ENCODE measurements at places on chromosomes 16 and 17.

- DNase-seq, result no peak
Observed at GRCh38 chr16:83652943-83653342, 154.8 kb upstream of the HSBP1 start.

DNA sequence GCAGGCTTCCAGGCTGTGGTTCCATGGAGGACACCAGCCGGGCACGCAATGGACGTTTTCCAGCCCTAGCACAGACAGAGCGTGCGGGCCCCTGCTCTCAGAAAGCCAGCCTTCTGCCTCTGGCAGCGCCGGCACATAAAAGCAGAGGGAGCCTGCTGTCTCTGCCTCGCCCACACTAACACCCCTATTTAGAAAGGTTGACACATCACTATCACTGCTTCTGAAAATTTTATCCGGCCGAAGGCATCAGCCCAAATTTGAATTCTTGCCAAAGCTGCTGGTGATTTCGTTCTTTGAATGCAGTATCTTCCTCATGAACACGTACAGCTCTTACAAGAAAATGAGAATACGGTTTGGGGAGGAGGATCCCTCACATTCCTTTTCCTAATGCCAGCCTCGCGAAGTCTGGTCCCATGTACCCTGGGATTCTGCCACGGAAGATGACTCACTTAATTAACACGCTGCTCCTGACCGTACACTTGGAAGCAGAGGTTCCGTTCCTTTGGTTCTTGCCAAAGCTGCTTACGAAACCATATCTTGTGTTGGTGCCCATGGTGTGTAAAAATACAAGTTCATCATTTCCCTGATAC, 1.3 kb upstream of the RAB11FIP3 start:
- no peak for DNase-seq

DNA sequence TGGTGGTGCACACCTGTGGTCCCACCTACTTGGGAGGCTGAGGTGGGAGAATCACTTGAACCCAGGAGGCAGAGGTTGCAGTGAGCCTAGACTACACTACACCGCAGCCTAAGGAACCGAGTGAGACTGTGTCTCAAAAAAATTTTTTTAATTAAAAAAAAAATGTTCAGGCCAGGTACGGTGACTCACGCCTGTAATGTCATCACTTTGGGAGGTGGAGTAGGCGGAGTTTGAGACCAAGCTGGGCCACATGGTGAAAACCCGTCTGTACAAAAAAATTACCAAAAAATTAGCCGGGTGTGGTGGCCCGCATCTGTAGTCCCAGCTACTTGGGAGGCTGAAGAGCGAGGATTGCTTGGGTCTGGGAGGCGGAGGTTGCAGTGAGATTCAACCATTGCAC, 3.6 kb upstream of the FAM222B start:
- DNase-seq, result no peak

GRCh38 chr17:55343900-55344513, 77.6 kb downstream of the MMD start:
- no peak for DNase-seq

DNA sequence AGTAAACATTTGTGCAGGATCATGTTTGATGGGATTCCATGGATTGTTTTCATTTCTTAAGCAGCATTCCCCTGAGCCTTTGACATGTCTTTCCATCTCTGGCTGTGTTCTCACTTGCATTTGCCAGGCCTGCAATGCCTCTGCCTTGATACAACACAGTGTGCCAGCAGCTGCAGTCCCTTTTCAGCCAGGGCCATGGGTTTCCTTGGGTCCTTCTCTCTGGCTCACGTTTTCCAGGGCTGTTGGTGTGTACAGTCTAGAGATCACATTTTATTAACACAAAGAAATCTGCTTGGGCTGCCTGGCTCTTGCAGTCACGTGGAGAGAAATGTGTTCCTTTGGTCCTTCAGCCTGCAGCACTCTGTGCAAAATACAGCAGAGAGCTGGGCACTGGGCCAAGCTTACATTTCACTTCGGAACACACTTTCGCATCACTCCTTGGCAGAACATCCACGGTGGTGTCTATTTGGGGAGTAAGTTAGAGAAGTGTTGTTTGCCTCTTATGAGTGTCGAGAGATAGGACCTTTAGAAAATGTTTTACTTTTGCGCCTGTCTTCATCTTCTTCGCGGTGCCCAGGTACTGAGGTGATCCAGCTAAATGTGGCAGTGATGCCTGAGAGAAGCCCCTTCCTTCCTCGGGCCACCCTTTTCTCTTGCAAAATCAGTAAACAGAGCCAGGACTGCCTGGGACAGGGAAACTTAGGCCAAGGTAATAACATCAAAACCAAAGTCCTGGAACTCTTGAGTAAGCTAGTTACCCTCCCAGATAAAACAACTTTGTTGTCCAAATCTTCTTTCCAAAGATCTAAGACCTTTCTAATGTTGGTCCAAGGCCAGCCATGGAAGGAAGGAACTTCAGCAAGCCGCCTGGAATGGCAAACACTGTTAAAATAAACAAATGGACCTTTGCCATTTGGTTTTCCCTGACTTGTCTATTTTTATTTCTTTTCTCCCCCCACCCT, 20.9 kb downstream of the HLF start:
- DNase-seq, result no peak

- no peak for DNase-seq
Observed at GRCh38 chr16:23996258-23996955, 160.6 kb downstream of the PRKCB start.

DNA sequence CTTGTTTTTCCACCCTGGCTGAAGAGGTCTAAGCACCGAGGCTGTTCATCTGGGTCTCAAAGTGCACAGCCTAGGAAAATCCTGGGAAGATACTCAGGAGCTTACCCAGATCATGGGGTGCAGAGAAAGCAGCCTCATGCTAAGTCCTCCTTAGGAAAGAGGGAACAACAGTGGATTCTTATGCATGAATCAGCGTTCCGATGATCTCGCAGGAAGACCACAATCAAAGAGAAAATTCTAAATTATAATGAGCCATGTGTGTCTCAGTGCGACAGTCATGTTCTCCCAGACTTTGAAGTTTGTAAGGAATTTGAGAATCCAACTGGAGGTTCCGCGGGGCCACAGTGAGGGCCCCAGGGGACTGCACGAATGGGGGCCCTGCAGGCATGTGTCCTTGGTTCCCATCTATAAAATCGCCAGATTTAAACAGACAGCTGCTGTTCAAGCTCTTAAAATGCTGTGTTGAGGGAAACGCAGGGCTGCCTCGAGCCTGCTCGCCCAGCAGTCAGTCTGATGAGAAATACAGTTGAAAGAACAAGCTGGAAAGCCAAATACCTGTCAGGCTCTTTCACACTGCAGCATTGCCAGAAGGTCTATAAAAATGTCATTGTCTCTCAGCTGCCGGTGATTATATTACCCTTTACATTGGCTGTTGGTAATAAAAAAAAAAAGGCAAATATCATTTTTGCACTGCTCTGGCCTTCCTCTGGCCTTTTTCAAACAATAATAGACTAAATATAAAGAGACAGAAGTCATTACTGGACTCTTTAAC, 152.1 kb downstream of the PMP22 start:
- DNase-seq, result no peak

DNA sequence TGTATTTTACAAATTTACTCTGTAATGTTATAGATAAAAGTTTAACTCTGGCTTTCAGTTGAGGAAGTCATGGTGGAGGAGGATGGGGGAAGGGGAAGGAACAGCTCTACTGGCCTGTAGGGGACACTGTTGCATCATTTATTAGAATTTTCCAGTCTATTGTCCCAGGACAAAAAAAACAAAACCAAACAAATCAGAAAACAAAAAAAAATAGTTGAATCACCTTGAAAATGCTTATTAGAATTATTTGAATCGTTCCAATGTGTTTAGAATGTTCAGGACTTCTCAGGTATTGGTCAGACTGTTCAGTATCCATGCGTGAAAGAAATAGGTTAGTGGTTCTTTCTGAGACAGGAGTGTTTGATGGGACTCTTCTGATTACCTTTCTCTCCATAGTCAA, 242.0 kb downstream of the FTO start:
- DNase-seq, result no peak

DNA sequence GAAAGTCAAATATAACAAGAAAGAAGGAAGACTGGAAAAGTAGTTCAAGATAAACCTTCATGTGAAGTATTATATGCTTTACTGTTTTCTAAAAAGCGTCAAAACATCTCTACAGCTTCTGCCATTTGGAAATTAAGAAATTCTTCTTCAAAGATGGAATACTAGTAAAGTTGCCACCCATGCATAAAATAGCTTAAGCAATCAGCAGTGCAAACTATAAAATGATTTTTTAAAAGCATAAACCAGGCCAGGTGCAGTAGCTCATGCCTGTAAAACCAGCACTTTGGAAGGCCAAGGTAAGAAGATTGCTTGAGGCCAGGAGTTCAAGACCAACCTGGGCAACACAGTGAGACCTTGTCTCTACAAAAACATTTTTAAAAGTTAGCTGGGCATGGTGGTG, 68.2 kb downstream of the USP32 start:
- no peak for DNase-seq

GRCh38 chr17:8710813-8711212, 33.8 kb downstream of the CCDC42 start:
- DNase-seq, result no peak

GRCh38 chr17:44352828-44353671, 7.9 kb downstream of the GRN start:
- DNase-seq, result no peak

DNA sequence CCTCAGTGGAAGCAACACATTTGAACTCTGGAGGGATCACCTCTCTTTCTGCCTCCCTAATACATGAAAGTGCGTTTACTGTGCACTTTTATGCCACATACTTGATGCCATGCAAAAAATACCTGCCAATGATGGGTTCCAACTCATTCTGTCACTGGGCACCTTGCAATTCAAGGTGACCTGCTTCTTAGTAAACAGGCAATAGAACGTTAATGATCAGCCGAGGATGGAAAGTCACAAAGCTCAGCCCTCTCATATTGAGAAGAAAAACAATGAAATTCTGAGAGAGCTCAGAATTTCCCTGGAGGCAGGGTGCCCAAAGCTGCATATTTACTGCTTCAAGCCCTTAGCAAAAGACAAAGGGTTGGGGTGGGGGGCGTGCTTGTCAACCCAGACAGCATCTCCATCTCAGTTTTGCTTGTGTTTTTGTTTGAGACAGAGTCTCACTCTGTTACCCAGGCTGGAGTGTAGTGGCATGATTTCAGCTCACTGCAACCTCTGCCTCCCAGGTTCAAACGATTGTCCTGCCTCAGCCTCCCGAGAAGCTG, 23.2 kb downstream of the LITAF start:
- DNase-seq, result no peak

GRCh38 chr17:1606352-1606985, 22.2 kb downstream of the SLC43A2 start:
- peak; percentile 48 for DNase-seq

DNA sequence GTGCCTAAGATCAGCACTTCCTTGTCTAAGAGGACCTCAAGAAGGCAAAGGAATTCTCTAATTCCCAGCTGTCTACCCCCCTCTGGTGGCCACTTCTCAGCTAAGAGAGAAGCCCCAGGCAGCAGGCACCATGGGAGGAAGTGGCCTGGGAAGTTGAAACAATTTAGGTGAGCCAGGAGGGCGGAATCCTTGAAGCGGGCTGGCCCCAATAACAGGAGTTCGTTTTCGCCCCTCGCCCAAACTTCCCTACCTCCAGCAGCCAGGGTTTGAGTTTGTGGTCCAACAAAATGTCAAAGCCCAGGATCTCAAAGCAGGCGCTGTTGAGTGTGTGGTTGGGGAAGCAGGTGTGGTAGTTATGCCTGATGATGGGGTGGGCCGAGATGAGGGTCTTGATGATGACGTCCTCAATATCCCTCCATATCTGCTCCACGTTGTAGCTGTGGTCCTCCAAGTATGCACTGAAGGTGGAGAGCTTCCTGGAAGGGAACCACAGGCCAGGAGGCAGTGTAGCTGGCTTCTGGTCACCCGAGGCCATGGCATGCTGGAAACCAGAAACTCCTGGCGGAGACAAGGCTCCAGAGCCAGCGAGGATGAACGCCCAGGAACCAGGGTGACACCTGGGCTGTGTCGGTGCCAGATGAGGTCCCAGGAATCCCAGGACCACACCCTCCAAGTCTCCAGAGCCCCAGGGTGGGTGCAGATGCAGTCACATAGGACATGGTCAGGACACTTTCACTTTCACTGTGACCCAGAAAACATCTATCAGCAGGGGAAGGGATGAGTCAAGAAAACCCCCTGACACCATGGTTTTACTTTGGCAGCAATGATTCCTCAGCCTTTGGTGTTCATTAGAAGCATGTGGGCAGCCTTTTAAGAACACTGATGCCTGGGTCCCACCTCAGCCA, 25.6 kb downstream of the TTLL6 start:
- DNase-seq, result peak; percentile 28

GRCh38 chr17:19937522-19937921, 40.1 kb downstream of the AKAP10 start:
- no peak for DNase-seq

DNA sequence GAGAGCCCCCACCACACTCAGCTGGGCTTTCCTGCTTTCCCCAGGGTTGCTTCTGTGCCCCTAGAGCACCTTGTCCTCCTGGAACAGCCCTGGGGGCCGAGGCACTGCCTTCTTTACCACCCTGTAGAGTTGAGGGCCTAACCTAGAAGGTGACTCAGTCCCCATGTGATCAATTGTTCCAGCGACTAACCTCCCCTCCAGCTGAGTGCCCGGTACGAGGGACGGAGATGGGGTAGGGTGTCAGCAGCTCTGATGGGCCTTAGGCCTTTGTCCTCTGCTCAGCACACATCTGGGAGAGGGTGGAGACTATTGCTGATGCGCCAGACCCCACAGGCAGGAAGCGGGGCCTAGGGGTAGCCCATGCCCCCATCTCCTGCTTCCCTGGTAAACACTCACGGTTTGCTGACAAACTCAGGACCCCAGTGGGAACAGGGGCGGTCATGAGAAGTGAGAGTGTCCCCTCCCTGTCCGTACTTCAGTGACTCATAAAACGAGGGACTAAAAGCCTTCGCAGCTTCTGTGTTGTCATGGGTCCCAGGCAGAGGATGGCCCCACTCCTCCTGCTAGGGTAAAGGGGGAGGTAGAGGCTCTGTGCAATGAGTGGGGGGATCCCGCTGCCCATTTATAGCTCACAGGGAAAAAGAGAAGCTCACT, 33.1 kb downstream of the NECAB2 start:
- no peak for DNase-seq

GRCh38 chr16:17316005-17316404, 154.8 kb downstream of the XYLT1 start:
- DNase-seq, result no peak

GRCh38 chr17:40068917-40069750, 6.4 kb downstream of the THRA start:
- DNase-seq, result peak; percentile 86
